ENCODE measurements at places on chromosomes 13 and 19.

DNA sequence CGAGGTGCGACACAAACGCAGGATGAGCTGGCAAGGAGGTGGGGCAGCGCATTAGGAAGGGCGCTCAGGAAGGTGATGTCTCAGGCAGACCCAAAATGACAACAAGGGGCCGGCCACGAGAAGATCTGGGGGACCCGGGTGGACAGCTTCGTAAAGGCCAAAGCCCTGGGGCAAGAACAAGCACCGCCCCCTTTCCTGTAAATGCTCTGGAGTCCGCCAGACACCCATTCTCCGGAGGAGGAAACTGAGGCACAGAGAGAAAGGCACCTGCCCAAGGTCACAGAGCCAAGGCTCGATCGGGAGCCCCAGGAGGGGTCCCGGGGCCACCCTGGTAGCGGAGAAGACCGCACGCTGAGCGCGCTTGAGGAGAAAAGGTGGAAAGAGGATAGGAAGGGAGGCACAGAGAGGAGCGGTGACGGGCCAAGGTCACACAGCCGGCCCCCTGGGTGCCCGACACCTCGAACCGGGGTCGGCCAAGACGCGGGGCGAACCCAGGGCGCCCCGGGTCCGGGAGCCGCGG is 571 bp downstream of the SAFB2 start:
- no peak for DNase-seq

- no peak for DNase-seq
Measured at GRCh38 chr19:1935484-1936208, 5.3 kb upstream of the CSNK1G2 start.

GRCh38 chr13:24267274-24267673 is 42.1 kb upstream of the C1QTNF9 start:
- no peak for DNase-seq

DNA sequence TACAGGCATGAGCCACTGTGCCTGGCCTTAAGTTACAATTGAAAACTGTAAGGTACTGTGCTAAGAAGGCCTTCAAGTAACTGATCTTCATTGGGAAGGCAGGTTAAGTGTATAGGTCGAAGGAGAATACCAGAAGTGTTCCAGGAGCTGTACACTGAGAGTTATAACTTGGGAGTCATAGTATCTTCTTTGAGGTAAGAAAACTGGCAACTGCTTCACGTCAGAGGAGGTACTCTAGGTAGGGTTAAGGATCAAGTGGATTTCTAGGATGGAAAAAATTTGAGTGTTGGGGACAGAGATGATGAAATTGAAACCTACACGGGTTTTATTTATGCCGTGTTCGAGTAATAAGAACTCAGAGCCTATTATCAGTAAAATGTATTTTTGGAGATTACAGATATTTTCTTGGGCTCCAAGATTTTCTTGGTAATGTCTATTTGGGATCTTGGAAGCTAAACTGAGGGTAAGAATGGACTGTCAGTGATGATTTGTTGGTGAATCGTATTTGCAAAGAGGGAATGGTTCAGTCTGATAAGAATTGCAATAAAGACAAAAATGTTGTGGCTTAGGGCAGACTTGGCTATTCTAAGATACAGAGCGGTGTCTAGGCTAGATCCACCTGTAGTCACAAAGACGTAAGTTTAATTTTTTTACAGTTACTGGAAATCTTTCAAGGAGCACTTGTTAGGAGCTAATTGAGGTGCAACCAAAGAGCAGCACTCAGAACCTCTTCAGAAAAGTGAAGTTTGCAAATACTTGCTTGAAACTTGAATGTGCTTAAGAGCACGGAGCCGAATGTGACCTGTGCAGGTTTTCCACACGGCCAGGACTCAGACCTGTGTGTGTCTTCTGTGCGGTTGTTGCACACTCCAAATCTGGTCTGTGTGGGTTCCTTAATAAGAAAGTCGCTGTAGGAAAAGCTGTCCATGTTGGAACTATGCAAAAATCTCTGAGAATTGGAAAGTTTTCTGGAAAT is 102.5 kb downstream of the URI1 start:
- no peak for DNase-seq

DNA sequence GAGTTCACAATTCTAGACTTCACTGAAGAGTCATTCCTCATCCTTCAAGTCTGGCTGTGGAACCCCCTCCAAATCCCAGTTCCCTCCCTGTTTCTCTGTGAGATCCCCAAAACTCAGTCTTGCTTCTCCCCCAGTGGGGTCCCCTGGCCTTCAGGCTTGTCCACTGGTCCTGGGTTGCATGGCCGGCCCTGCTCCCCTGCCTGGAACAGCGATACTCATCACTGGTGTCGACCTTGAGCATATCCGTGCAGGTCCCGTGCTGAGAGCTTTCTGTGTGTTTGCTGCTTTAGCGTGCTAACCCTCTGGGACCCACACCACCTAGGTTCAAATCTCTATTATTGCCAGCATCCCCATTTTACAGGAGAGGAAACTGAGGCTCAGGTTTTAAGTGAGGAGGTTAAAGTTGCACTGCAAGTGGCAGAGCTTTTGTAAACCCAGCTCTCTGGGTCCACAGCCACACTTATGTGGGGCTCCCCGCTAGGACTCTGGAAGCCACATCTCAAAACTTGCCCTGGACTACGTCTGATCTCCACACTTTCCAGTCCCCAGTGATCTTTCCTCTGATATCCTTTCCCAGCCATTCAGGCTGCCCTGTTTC is 15.5 kb downstream of the LIPE start:
- DNase-seq, result no peak

DNA sequence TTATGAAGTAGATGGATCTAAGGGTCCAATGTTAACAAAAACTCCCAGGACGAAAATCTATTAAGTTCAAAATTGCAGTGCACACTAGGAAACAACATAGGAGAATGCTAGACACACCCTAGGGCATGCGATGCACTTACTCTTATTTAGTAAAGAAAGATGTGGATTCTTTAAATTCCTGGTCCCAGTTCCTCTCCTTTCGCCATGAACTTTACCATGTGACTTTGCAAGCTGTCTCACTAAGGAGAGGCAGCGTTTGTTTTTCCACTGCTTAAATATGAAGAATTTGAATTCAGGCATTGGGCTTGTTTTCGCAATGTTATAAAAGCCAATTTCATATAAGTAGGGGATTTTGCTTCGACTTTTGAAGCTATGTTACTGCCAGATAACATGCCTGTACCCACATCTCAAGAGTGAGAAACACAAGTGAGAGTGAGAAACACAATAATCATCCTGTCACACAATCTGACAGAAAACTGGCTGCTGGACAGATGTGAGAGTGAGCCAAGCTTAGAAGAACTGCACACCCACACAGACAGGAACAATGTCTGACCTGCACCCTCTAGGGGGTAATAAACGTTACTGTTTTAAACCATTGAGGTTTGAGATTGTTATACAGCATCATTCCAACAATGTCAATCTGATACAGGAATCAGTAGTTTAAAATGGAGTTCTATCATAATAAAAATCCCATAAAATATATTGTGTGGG is 1308.4 kb downstream of the SLITRK5 start:
- no peak for DNase-seq

GRCh38 chr19:51456541-51457290 is 1.5 kb downstream of the SIGLEC8 start:
- no peak for DNase-seq

- no peak for DNase-seq
Measured at GRCh38 chr13:52830946-52831345, 17.5 kb downstream of the PCDH8 start.

DNA sequence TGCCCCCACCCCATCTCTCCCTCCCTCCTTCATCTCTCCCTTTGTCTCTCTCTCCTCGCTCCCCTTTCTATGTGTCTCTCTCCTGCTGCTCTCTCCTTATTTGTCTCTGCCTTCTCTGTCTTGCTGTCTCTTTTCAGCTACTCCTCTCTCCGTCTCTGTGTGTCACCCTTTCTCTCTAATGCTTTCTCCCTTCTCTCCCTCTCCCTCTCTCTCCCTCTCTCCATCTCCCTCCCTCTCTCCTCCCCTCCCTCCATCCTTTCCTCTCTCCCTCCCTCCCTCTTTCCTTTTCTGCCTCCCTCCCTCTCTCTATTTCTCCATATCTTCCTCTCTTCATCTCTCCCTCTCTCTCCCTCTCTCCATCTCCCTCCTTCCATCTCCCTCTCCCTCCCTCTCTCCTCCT is 682 bp downstream of the ATP4A start:
- DNase-seq, result no peak

GRCh38 chr19:55384131-55384919 is at the start of gene TMEM238:
Gene TMEM238, minus strand, starts transcription at chr19:55384292. Its CDS starts 33 bp downstream, at chr19:55384259.
- DNase-seq, result no peak

GRCh38 chr13:41370736-41371135 is 59.7 kb downstream of the NAA16 start:
- DNase-seq, result no peak

DNA sequence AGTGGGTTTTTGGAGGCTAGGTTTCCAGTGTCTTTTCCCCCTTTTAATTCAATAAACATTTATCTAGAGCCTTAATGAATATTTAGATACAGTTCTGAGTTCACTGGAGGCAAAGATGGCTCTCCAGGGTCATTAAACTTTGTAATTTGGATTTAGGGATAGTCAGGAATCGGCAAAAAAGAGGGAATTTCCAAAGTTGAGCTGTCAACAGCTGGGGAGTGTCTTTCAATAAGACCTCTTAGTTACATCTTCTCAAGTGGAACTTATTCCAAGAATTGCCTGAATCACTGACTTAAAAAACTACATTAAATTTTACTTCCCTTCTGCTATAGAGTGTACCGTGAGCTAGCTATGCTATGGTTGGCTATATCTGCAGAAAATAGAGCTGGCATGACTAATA is 2.0 kb downstream of the LRCH1 start:
- DNase-seq, result no peak

Measured in stimulated activated CD4-positive, alpha-beta T cell treated with anti-CD3 and anti-CD28 coated beads, Interleukin-15, amount 100 ng/mL, for 1 hour (primary cell).